ENCODE measurements at places on chromosomes 12 and 14.

DNA sequence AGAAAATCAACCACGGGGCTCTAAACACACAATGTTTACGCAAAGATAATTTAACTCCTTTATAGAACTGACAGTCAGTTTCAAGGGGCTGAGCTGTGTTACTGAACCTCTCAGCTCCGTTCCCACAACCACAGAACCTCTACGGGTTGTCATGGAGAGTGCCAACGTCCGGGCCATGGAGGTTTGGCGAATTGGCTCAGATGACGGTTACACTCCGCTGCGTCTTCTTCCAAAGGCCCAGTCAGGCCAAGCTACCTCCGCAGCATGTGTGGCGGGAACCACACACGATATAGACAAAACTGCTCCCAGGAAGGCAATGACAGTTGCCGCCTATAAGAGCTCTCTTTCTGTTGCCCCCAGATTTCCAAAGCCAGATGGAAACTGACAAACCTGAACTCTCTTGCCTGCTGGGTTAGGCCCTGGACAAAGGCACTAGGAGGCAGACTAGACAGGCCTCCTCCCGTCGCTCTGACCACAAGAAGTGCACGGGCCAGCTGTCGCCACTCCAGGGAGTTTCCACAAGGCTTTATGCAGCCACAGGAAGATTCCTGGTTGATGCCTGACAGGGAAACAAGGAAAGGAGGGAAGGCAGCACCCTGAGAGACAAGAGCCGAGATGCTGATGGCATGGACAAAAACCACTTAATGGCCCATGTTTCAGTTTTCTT is 30.3 kb downstream of the CCDC88C start:
- no peak for DNase-seq

GRCh38 chr12:19288603-19289244 is 150.6 kb upstream of the AEBP2 start:
- no peak for DNase-seq

GRCh38 chr12:6180268-6181051 is 19.7 kb upstream of the CD9 start:
- no peak for DNase-seq

- peak; percentile 74 for DNase-seq
These were observed 274.9 kb upstream of the DIO3 start for GRCh38 chr14:101286271-101287018.

GRCh38 chr12:92110083-92110640 is 35.5 kb downstream of the BTG1 start:
- DNase-seq = no peak

DNA sequence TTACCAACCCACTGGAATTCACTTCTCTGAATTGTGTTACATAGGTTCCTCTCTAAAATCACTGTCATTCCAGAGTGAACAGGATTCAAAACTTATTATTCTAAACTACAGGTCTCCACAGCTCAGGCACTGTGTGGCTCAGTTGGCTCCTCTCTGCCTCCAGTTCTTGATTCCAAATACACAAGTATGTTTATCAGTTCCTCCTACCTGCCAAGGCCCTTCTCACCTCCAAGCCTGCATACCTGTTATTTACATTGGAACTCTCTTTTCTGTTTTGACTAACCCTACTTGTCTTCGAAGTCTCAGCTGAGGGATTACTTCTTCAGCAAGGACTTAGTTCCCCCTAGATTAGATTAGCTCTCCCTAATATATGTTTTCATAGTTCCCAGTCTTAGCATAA is 397.6 kb upstream of the TMTC1 start:
- no peak for DNase-seq

DNA sequence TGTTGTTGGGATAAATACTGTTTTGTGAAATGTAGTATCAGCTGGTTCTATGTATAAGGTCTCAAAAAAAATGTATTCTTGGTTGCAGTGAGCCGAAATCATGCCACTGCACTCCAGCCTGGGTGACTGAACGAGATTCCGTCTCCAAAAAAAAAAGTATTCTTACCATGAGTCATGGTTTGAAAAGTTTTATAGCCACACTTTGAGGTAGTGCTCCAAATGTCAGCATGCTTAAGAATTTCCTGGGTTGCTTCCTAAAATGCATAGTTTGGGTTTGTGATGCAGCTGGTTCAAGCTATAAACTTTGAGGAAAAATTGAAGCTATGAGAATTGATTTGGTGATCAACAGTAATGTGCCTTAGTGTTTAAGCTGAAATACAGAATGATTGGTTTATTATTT is 48.0 kb downstream of the ETNK1 start:
- no peak for DNase-seq

DNA sequence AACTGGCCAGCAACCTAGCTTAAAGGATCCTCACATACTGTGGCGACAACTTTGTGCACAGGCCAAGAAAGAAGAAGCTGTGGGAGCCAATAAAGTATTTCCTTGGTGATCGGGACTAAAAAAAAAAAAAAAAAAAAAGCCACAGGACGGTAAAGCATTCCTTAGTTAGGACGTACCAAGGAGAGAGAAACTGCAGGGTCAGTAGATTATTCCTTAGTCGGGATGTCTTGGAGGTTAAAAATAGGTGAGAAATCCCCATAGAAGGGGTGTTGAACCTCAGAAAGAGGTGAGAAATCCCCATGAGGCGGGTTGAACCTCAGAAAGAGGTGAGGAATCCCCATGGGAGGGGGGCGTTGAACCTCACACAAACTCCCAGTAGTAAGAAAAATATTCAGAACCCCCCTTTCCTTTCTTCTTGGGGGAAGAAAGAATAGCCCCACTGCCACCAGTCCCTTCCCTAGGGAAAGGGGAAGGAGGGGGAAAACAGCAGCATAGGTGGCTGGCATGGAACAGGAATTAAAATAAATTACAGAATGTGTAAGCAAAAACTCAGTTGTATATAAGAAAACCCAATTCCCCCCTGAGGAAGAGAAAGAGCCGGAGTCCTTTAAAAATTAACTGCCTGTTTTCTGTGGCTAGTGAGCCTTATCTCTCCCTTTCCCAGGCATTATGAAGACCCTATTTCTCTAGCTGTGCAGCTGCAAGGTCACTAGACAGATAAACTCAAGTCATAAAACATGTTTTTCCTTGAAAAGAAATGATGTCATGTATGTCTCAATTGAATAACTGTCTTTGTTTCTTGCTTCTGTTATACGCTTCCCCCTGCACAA is 26.8 kb downstream of the KLRK1 start:
- DNase-seq = peak; percentile 22

DNA sequence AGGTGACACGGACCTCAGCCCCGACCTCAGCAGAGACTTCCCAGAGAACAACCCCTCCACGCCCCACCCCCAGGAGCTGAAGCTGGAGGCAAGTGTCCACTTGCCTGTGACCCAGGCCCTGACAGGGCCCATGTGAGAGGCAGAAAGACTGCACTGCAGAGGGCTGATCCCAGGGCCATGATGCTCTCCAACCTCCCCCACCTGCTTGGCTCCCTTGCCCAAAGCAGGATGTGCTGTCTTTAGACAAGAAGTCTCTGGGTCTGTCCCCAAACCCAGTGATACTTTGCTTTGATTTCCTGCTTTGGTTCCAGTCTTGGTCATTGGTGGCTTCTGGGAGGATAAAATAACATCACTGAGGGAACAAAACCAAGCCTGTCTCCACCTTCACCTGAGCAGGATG is 59.4 kb downstream of the BCL11B start:
- DNase-seq = no peak

DNA sequence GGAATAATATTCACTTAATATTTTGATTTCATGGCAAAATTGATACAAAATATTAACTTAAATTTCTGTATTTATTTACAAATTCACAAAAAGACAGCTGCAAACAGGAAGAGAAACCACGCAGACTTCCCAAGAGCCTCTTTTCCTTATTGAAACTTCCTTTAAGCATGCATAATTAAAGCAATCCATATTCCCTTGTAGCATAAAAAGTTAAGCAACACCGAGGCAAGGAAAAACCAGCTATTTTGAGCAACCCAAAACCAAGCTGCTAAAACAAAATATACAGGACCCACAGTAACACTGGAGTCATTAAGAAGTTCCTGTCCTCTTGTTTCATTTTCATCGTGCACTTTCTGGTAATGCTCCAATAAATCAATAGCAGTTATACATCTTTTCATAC is 58.0 kb downstream of the EEA1 start:
- DNase-seq = no peak

GRCh38 chr14:32249371-32249770 is 46.3 kb upstream of the RNU6-8 start:
- DNase-seq = no peak

GRCh38 chr14:91111443-91111842 is 2.4 kb upstream of the DGLUCY start:
- no peak for DNase-seq

DNA sequence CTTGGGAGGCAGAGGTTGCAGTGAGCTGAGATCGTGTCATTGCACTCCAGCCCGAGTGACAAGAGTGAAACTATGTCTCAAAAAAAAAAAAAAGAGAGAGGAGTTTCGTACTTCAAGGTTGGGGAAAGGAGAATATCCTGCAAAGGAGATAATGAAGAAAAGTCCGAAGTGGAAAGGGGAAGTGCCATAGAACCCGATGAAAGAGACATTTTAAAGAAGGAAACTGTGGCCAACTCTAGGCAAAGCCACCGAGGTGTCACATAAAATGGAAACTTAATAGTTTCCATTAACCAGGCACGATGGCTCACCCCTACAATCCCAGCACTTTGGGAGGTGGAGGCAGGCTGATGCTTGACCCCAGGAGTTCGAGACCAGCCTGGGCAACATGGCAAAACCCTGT is 15.0 kb upstream of the LTBP2 start:
- no peak for DNase-seq

- DNase-seq = no peak
These were observed 2.6 kb downstream of the GPR68 start for GRCh38 chr14:91241863-91242262.

DNA sequence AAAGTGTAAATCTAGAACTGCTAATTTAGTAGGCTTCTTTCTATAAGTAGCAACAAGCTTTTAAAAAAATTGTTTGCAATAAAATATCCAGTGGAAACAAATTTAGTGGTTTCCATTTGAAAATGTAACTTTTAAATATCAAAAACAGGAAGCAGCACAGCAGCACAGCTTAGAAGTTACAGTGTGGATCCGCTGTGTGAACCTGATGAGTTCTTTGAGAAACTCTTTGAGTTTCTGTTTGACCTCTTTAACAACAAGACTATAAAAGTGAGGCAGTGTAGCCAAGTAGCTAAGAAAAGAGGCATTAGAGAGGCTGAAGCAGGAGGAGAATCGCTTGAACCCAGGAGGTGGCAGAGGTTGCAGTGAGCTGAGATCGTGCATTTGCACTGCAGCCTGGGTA is 178.3 kb downstream of the NAV3 start:
- no peak for DNase-seq

- DNase-seq = peak; percentile 49
These were observed at the start of gene ANHX for GRCh38 chr12:133235401-133236112. Gene ANHX, minus strand, starts transcription at chr12:133235877. Its CDS starts 1,521 bp downstream, at chr12:133234356.

DNA sequence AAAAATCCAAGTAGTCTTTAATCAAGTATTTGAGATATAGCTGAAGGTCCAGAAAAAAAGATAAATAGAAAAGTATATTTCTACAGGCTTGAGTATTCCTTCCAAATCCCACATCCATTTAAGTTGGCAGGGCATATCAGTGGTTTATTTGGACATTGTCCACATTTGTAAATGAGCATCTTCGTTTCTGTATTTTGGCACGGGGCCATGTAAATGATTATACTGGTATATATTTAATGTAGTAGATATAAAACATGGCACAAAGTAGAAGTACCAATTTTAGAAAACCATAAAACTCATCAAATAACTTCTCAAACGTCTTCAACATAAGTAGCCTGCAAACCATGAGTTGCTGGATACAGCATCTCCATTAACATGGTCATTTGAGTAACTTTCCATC is 437.4 kb upstream of the SOX5 start:
- DNase-seq = no peak

DNA sequence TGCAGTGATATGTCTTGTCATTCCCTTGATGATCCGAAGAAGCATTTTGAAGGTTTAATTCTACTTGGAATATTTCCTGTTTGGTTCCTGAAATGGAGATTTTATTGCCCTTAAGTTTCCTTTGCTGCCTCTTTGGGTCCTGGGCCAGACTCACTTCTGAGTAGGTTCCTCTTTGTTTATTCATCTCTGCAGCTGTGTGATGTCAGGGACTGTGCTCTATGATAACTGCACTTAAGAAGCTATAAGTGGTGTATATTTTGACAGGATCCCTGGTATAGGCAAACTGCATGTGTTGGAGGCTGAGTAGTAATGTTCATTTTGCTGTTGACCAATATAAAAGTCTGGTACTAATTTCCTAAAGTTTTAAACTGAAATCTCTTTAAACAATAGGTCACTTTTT is at the start of gene KLRC4:
TSS of gene KLRC4 (minus strand) at position 366 of the 400 bp plus-strand sequence. CDS start at position 184, 182 bp downstream.
- no peak for DNase-seq

GRCh38 chr12:4118601-4119156 is 154.9 kb upstream of the CCND2 start:
- DNase-seq = no peak

DNA sequence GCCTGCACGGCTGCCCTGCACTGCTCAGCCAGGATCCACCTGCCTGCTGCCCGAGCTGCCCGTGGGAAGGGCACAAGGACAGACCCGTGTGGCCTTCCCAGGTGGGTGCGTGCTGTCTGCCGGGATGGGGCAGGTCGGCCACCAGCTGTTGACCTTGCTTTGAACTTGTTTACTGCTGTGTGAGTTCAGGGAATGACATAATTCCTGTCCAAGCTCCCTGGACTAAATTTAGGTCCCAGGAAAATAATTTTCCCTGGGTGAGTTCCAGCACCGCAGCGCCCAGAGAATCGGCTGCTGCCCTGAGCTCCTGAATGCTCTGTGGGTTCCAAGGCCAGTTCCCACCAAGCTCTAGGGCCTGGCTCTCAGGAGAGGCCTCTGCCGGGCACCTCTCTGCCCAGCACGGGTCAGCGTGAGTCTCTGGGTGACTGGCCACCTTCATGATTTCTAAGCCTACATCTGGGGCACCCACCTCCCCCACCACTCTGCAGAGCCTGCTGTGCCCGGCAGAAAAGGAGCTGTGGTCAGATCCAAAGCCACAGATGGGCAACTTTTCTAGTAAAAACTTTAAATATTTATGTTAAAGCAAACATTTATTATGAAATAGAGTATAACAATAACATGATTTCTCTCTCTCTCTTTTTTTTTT is 27.2 kb upstream of the MLXIP start:
- DNase-seq = no peak

- DNase-seq = no peak
These were observed 452.2 kb upstream of the RPL10L start for GRCh38 chr14:47103771-47104170.

DNA sequence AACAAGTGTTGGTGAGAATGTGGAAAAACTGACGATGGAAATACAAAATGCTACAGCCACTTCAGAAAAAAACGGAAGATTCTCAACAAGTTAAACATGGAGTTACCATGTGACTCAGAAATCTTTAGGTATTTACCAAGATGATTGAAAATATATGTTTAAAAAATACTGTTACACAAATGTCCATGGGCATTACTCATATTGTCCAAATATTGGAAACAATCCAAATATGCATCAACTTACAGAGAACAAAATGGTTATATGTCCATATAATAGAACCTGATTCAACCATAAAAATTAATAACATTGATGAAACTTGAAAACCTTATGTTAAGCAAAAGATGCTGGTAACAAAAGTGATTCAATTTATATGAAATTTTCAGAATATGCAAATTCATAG is 1057.7 kb upstream of the TMEM132C start:
- no peak for DNase-seq

All from testis (tissue), 5 donors.